ENCODE measurements at places on chromosomes 1 and 21.

- no peak for DNase-seq
Observed at GRCh38 chr1:48695161-48695560, 81.5 kb downstream of the BEND5 start.

GRCh38 chr1:175075572-175076568 is 8.2 kb downstream of the TNN start:
- DNase-seq = no peak

GRCh38 chr21:17981060-17981740 is 162.0 kb upstream of the C21orf91 start:
- DNase-seq = no peak

DNA sequence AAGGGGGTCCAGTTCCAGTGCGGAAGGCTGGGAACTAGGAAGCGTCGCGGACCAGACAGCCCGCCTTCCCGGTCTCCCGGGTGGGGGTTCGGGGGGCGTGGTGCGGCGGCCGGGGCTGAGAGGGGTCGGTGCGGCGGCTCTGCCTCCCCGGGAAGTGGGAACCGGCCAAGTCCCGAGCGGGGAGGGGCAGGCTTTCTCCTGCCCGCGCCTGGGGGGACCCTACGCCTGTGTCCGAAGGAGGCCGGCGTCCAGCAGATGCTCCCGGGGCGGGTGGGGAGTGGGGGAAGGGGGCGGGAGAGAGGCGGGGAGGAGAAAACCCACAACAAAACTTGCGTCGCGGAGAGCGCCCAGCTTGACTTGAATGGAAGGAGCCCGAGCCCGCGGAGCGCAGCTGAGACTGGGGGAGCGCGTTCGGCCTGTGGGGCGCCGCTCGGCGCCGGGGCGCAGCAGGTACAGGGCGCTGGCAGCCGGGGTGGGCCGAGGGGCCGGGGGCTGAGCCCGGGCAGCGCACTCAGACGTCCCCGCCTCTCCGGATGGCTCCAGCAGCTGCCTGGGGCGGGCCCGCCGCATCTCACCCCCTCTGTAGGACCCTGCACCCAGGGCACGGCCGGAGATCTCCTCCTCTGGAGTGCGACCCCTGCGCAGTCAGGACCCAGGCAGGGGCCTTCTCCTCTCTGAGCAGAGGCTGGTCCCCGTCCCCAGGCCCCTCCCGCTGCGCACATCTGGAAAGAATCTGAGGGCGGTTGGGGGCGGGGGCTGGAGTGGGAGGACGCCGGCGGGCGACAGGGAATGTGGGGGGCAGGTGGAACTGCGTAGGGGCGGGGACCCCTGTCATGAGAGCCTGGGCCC is at the start of gene PODN:
PODN (plus strand) TSS at position 355 of the 849 bp plus-strand sequence. CDS start 7,643 bp downstream, outside the sequence.
- DNase-seq = no peak

GRCh38 chr1:111505641-111506119 is 2.2 kb upstream of the ADORA3 start:
- no peak for DNase-seq

GRCh38 chr1:6688001-6688400 is 13.6 kb downstream of the DNAJC11 start:
- DNase-seq = no peak

DNA sequence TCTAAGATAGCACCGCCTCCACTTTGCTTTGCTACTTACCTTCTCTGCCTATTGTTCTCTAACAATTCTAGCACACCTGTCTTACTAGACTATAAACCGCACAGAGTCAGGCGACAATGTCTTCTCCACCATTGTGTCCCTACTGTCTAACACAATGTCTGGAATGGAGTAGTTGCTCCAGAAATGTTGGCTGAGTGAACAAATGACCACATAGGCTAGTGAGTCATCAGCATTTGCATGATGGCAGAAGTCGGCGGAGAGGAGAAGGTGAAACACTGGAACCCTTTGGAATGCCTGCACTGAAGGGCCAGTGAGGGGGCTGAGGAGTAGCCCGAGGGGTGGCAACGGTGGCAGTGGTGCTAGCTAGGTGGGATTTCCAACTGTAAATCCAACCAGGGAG is 14.0 kb upstream of the PABPC4 start:
- DNase-seq = no peak

- no peak for DNase-seq
Observed at GRCh38 chr1:238323490-238323889, 432.8 kb upstream of the ZP4 start.

All from stimulated activated CD8-positive, alpha-beta memory T cell treated with anti-CD3 and anti-CD28 coated beads, Interleukin-4, amount 100 ng/mL, for 4 hours (primary cell).